Esophagus muscularis mucosa (tissue), 4 donors: ENCODE measurements at places on chromosomes 13 and 19.

DNA sequence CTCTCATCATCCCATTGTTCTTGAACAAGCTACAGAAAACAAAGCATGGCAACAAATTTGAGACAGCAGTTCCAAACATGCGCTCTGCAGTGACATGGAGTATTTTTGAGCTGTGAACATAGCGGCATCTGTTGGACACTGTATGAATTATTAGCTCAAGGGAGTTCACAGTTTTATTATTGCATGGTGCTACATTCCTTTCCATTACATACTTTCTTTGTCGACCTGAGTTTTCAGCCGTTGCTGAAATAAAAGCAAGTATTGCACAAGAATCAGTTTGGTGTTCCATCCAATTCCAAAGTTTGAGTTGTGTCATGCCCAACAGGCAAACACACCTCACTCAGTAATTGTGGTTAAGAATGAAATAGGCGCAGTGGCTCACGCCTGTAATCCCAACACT, 30.1 kb upstream of the METTL21C start:
- no peak for DNase-seq

DNA sequence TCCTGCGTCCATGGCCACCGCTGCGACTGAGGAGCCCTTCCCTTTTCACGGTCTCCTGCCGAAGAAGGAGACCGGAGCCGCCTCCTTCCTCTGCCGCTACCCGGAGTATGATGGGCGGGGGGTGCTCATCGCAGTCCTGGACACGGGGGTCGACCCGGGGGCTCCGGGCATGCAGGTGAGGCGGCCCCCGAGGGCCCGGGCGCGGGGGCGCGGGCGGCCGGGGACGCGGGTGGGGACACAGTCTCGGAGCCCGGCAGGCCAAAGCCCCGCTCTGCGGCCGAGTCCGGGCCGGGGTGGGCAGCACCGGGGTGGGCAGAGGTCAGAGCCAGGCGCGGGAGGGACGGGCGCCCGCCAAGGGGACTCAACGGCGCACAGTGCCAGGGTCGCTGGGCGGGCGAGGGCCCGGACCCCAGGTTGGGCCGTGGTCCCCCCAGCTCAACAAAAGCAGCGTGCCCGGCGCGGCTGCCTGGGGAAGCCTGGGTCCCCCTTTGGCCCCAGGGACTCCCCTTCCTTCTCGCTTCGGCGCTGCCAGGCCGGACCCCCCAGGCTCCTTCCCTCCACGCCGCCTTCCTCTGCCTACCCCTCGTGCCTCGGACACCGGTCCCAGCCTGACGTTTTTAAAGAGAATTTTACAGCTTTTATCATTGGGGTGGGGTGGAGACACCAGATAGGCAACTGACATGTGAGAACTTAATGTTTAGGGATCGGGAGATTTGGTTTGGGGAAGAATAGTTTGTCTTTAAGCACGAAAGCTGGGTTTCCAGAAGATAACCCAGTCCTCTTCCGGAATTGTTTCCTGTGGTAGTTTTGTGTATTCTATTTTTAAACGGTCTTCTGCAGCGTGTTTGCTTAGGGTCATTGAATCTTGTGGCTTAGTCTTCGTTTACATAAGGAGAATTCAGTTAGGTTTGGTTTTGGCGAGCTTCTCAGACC, 509 bp downstream of the TPP2 start:
- DNase-seq, result no peak

- no peak for DNase-seq
These were observed 2.2 kb downstream of the PNMA8B start for GRCh38 chr19:46493236-46494145.

DNA sequence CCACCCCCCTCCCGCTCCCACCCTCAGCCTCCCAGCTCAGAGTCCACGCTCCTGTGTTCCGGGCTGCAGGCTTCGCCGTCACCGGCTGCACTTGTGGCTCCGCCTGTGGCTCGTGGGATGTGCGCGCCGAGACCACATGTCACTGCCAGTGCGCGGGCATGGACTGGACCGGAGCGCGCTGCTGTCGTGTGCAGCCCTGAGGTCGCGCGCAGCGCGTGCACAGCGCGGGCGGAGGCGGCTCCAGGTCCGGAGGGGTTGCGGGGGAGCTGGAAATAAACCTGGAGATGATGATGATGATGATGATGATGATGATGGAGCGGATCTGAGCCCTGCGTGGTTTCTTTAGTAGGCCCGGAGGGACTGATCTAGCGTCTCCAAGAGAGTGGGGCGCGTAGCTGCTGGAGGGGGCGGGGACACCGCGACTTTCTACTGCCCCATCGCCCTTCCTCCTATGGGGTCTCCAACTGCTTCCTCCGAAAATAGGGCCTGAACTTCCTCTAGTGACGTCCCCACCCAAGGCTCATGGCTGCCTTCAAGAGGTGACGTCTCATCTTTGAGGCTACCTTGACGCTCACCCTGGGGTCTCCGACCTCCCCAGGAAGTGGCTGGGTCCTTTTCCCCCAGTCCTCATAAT, 1.4 kb downstream of the RETN start:
- no peak for DNase-seq

DNA sequence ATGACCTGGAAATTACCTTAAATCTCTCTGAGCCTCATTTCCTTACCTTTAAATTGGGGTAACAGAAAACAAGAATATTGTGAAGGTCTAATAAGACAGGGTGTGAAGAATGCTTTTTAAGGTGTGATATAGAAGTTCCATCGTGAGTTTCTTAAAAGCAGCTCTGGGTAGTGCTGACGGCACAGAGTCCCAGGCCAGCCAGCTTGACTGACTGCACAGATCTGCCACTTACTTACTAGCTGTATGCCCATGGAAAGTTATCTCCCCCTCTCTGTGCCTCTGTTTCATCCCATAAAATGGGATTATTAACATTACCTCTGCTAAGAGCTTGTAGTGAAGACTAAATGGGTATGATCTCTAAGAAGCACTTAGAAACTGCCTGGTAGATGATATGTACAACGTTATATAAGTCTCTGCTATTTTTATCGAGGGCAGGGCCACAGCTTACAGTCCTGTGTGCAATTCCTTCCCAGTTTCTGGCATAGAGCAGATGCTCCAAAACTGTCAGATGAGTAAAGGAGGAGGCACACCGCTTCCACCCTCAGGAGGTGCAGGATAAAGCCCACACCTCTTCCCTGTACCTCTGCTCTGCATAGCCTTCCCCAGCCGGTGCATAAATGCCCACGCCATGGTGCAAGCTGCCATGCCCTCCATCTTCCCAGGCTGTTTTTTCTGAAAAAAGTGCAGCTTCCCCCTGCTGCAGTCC, 99.6 kb downstream of the MBNL2 start:
- DNase-seq, result peak; percentile 29

- DNase-seq, result no peak
These were observed 67.5 kb downstream of the INSR start for GRCh38 chr19:7226739-7227138.

DNA sequence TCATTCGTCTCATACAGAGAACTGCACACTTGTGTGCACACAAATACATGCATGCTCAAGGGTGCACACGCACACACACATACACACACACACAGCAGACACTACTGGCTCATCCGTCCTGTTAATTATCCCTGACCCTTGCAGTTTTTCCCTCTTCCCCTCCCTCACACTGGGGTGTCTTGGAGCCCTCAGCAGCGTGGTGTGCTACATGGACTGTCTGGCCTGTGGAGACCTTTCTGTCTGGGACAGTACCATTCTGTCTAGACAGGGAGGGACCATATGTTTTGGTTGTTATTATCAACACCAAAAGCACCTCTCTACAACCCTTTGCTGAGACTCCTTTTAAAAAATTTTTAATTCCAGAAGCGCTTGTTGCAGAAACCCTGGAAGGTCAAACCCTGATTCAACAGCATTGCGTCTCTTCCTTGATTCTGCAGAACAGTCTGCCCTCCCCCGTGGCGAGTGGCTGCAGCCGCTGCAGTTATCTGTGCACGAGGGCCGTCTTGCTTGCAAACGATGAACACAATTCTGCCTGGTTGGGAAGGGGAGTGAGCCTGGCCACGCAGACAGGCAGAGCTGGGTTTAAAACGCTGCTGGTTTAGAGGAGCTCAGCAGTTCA, 374.0 kb downstream of the IRS2 start:
- no peak for DNase-seq
